ENCODE measurements at places on chromosomes 4 and X.

GRCh38 chr4:12487000-12487399, 997.1 kb downstream of the RAB28 start:
- no peak for DNase-seq

DNA sequence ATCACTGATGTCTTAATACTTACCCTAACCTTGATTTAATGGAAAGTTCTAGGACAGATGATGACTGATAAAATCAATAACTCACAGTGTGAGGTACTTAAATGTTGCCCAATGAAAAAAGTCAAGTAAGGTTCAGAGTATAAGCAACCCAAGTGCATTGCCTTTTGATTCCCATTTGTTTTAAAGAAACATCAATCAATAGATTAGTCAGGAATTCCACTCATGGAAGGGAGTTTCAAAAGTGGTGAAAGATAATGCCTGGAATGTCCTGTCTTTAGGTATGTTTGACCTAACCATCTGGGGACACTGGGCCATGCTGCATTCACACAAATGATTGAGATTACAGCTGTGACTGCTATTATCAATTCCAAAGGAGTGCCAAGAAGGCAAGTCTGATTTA, 259.7 kb downstream of the PPARGC1A start:
- DNase-seq, result no peak

DNA sequence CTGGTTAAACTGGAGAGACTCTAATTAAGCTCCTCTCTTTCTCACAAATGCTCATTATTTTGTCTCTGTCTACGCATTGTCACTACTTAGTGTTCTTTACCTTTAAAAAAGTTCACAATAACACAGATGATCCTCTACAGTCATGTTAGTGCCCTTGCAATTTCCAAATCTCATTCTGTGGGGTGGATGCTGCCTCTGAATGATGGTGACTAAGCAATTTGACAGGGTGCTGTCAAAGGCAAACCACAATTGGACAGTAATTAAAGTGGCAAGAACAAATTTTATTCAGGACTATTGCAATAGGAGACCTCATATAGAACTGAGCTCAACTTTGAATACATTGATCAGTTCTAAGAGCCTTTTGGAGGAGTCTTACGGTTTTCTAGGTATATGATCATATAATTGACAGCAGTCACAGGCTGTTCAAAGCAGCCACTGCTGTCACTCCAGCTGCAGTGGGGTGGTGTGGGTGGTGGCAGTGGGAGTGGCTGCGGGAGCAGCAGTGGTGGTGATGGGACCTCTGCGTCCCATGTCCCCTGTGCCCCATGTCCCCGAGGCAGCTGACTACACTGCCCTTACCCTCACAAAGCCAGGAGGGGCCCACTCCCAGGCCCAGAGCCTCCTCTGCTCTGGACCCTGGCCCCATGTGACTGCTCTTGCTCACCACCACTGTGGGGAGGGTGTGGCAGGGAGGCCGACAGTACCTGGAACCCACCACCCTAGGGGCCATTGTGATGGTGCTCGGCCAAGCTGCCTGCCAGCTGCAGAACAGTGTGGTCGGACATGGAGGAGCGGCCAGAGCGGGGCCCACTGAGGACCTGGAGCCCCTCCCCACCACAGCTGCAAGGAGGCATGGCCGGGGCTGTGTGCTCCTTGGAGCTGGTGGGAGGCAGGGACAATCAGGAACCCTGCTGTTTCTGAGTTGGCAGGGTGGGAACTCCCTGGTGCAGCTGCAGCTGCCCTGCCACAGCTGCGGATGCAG, 30.4 kb upstream of the PAGE1 start:
- no peak for DNase-seq

GRCh38 chr4:4831266-4831665, 28.2 kb upstream of the MSX1 start:
- DNase-seq, result no peak

- DNase-seq, result no peak
Observed at GRCh38 chr4:173482330-173482931, 47.6 kb downstream of the HAND2 start.

DNA sequence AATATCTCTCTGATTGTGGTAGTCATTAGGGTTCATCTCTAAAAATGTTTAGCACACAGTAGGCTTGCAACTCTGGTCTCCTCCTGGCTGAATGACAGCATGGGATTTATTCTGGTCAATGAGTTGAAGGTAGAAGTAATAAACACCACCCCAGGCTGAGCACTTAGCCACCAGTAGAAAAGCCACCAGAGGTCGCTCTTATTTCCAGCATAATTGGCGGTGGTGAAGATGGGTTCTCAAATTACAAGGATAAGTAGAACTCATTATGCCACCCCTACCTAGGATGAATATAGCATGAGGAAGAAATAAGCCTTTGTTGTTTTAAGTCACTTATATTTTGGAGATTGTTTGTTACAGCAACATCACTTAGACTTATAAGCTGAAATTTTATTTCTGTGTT, 302.7 kb downstream of the GPM6A start:
- DNase-seq, result no peak

- no peak for DNase-seq
Observed at GRCh38 chr4:110627977-110628662, 5.2 kb upstream of the PITX2 start.

DNA sequence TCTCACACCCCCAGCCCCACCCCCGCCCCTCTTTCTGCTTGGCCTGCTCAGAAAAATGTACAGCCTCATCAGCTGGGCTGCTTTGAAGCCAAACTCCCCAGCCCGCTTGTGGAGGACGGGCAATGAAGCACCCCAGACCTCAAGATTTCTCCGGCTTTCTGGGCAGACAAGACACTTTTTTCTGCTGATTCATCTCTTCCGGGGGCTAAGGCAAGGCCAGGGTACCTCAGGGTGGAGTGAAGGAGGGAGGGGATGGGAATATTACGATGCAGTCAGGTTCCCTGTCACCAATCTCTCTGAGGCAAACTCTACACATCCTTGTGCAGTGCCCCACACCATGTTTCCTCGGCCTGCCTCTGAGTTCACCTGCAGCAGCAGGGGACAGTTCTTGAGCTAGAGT, 66.9 kb upstream of the ATP6AP2 start:
- DNase-seq, result no peak

DNA sequence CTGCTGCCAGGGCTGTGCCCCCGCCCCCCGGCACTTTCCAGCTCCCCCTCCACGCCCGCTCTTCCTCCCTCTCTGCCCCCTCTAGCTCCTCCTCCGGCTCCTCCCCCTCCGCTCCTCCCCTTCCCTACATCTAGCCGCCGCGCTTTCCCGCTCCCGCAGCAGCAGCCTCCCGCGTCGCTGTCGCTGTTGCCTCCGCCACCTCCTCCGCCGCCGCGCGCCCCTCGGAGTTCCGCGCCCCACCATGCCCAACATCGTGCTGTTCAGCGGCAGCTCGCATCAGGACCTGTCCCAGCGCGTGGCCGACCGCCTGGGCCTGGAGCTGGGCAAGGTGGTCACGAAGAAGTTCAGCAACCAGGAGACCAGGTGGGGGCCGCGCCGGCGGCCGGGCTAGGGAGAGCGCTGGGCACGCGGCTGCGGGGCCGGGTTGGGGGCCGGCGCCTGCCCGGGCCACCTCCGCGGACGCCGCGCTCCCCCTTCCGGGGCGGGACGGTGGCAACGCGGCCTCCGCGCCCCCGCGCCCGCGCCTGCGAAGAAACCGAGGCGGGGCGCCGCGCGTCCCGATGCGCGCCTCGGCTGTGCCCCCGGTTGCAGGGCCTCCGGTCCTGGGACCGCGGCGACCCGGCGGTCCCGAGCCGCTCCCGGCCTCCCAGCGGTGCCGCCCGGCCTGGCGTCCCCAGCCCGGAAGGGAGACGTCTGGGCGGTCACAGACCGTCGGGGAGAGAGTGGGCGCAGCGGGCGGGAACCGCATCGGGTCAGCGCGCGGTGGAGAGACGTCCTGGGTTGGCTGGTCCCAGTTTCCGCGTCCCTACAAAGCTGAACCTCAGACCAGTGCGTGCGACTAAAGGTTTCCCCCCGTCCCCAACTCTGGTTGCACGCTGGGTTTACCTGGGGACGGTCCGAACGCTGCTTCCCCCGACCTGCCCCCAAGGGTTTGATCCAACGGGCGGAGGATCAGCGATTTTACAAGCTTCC, at the start of gene PRPS2:
Gene PRPS2, plus strand, starts transcription at position 156 of the 972 bp plus-strand sequence. Its CDS starts 86 bp downstream, at position 242.
- DNase-seq, result no peak

GRCh38 chr4:19544446-19545125, 707.1 kb upstream of the SLIT2 start:
- no peak for DNase-seq

DNA sequence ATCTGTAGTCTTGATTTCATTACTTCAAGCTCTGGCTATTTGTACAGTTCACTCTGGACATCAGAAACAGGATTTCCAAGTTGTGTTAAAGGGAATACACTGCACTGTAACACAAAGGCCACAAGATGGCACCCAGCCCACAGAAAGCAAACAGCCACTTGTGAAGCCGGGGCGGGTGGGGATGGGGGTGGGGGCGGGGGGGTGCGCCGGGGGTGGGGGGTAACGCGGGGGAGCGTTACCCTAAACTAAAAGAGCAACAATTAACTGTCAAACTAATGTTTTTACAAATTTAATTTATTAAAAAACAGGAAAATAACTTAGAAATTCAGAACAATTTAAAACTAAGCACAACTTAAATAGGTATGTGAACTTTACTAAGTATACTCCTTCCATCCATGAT, 27.3 kb downstream of the PRDX4 start:
- DNase-seq, result peak; percentile 19

GRCh38 chrX:118714521-118714920, 12.9 kb upstream of the IL13RA1 start:
- DNase-seq, result no peak

All from GM04504 (cell line).